ENCODE measurements at places on chromosomes 16 and 17.

DNA sequence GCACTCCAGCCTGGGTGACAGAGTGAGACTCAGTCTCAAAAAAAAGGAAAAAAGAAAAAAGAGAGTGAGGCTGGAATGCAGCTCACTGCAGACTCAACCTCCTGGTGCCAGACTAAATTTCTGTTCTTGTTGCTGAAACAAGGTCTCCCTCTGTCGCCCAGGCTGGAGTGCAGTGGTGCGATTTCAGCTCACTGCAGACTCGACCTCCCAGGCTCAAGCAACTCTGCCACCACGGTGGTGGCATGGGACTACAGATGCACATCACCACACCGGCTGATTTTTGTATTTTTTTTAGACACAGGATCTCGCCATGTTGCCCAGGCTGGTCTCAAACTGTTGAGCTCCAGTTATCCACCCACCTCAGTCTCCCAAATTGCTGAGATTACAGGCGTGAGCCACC, 34.6 kb downstream of the TRIM25 start:
- DNase-seq: no peak

DNA sequence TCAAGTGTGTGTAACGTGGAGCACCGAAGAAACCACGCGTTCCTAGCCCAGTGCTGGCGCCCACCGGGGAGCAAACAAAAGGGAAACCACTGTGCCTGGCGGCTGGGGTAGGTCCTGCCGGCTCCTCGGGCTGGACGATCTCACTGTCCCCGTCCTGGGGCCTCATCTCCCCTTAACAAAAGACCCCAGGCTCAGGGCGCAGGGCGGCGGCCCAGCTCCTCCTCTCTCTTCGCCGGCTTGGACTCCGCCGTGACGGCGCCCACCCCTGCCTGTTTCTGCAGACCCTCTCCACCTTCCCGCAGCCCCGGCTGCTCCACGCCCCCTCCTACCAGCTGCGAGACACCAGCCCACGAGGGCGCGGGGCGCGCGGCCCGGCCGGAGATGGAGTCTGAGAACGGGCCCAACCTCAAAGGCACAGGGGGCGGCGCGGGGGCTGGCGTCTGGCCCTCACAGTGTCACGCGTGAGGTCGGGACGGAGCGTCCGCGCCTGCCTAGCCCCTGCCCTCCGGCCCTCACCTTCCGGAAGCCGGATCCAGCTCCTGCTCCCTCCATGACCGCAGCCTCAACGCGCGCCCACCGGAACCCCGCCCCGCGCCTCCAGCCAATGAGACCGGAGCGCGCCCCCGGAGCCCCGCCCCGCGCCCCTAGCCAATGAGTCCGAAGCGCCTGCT, at the start of gene CENPX:
TSS of gene CENPX (minus strand) at position 569 of the 671 bp plus-strand sequence. CDS start at position 552, 17 bp downstream.
- DNase-seq: no peak

GRCh38 chr16:65908568-65908967, 457.9 kb upstream of the CDH5 start:
- DNase-seq: no peak

GRCh38 chr17:72338847-72339790, 218.3 kb downstream of the SOX9 start:
- no peak for DNase-seq

GRCh38 chr16:56946767-56947603, 14.8 kb upstream of the CETP start:
- DNase-seq: no peak

DNA sequence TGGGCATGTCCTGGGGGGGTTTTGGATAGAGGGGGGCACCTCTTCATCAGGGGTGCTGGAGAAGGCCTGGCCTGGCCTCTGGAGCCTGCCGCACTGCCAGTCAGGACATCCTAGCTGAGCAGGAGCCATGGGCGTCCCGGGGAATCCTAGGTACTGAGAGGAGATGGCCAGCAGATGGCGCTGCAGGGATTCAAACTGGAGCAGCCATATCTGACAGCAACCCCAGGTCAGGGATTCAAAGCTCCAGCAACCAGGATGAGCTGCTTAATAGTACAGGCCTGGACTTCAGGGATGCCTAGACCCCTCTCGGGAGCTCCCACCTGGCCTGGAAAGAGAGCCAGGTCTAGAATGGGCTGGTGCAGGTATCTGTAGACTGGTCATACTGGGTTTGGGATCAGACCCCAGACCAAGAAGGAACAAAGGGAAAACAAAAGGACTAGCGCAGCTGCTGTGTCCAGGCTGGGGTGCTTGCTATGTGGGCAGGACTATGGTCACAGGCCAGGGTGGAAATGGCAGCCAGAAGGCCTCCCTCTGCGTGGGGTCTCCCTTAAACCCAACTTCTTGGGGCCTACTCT, 306.9 kb upstream of the RBFOX1 start:
- peak; percentile 23 for DNase-seq

DNA sequence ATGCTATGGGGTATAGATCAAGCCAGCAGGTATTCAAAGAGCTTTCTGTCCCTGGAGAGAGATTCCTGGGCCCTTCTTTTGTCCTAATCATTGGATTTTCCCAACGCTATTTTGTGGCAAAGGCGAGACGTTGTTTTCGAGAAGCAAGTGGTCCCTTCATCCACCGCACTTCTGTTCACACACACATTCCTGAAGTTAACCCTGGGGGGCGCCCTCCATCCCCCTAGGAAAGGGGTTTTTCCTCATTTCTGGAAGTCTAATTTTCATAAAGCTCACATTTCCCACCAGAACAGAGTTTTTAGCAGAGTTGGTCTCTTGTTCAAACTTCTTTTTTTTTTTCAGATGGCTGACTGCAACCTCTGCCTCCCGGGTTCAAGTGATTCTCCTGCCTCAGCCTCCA, 11.9 kb downstream of the SCGB1C2 start:
- no peak for DNase-seq

GRCh38 chr17:4487820-4488716, 10.6 kb upstream of the SPNS2 start:
- DNase-seq: no peak

DNA sequence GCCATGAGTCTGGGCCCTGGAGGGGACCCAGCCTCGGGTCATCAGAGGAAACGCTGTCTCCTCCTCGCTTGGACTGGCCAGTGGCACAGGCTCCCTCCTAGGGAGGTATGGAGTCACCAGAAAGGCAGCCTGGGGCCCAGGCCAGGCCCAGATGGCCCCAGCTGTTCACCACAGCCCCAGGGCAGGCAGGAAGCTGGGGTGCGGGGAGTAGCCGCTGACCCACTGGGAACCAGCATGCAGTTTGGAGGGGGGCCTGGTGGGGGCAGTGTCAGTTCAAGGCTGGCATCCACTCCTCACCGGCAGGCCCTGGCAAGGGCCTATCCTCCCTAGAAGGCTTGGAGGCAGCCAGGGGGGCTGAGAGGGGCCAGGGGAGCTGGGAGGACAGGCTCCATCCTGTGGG, 48.8 kb downstream of the SDK2 start:
- DNase-seq: no peak

GRCh38 chr17:38879878-38880665, 10.2 kb downstream of the LASP1 start:
- DNase-seq: peak; percentile 21

DNA sequence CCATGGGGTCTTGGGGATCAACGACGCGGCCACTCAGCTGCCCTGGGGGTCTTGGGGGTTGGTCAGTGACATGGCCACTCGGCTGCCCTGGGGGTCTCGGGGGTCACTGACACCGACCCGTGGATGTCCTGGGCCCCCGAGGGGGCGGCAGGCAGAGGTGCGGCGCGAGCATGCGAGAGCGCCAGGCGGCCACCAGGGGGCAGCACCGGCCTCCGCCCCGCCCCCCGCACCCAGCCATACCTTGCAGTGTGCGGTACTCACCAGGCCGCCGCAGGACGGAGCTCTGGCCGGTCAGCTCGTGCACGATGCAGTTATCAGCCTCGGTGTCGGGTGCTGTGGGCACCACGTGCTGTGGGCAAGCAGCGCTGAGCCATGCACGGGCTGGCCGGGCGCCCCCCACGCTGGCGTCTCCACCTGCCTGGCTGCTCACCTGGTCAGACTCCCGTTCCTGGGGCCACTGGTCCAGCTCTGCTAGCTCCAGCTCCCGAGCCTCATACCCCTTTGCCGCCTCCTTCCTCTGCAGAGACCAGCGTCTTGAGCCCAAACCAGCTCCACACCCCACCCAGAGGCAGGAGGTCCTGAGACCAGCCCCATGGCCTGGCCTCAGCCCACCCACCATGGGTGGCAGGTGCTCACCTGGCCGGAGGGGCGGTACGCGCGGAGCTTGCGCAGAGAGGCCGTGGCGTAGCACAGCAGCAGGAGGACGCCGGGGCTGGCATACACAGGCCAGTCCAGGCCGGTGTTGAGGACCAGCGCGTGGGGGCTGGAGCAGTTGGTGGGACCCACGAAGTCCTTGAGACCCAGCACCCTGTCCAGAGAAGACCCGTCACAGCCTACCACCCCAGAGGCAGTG, 31.2 kb downstream of the CTU2 start:
- DNase-seq: peak; percentile 81

GRCh38 chr16:56812884-56813283, 52.1 kb upstream of the SLC12A3 start:
- DNase-seq: no peak

DNA sequence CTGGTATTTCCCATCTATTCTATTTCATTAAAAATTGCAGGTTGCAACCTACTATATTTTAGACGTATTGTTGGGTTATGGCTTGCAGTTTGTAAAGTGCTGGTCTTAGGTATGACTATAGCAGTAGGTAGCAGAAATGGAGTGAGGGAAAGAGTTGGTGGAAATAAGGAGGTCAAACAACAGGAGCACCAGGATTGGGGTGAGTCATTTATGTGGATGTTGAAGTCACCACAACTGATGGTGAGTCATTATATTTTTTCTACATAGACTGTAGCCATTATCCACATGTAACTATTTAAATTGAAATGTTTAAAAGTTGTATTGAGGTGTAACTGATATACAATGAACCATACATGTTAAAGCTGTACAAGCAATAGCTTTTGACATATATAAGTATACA, 25.0 kb upstream of the HS3ST3A1 start:
- DNase-seq: no peak
